SJCRH30 (cell line): ENCODE measurements at places on chromosomes 13 and 19. TPM values are rescaled to one million over a fixed set of nuclear protein-coding genes. Genes with fewer than 3 reads are reported as not detected.

DNA sequence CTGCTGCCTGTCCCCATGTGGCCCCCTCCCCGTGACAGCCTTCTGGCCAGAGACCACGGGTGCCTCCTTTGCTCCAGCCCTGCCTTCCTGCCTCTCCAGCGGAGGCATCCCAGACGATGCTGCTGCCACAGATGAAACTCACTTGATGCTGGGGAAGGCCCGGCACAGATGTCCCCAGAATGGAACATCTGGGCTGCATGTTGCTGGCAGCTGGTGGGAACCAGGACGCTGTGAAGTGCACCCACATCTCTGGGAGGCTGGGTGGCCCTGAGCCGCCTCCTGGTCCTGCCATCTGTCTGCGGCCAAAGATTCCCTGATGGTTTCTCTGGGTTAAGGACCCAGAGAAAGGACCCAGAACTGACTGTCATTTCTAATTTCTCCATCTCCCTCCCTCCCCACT, 51.9 kb upstream of the PTPRS start:
- H3K27me3 ChIP-seq = no peaks in the 10 kb centered on the region
- H3K36me3 ChIP-seq = no peaks in the 10 kb centered on the region
- no peak overlapping the region for H3K4me3 ChIP-seq
- no peak for DNase-seq
- H3K27ac ChIP-seq = no peak overlapping the region

DNA sequence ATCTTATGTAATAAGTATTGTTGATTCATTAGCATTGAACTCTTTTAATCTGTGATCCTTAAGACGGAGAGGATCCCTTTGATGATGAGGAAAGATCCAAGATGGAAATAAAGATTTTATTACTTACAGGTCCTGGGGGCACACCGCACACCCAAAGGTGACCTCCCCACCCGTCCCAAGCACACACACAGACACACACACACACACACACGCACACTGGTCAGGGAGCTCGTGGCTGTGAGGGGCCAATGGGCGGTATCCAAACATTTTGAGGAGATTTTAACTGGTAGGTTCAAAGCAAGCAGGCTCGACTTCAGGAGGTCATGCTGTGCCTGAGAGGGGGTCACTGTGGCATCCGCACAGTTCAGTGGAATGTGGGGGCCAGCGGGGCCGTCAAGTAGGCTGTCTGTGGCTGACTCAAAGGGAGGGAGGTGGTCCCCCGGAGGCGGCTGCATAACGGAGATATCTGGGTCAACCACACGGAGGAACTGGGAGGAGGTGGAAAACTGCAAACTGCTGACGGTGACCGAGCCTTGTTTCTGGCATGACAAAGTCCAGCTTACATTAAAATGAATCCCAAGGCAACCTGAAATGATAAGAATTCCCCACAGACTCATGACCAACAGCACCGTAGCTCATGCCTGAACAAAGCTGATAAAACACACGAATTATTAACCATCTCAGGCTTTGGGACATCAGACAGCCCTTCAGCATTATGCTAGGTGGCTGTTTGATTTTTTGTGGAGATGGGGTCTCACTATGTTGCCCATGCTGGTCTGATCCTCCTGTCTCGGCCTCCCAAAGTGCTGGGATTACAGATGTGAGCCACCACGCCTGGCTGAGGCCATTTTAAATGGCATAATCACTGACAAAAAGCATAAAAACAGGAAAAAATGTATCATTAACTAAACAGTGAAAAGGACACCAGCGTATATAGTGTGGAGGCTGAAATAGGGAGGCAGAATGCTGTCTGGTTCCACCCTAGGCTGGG, 20.9 kb upstream of the SIGLEC11 start:
- no peaks in the 10 kb centered on the region for H3K36me3 ChIP-seq
- no peaks in the 10 kb centered on the region for H3K27me3 ChIP-seq
- no peak overlapping the region for H3K27ac ChIP-seq
- H3K4me3 ChIP-seq = no peak overlapping the region
- H3K4me1 ChIP-seq = no peaks in the 10 kb centered on the region

- peak overlapping the region; percentile 73 for H3K27ac ChIP-seq
- peaks cover 4% of the 10 kb centered on the region; the same call in 1 of the 2 replicates for H3K4me1 ChIP-seq
Observed at GRCh38 chr19:4064149-4064495, 2.6 kb downstream of the ZBTB7A start.

GRCh38 chr13:98570929-98571372, 6.0 kb downstream of the STK24 start:
- DNase-seq = no peak
- H3K27me3 ChIP-seq = no peaks in the 10 kb centered on the region
- no peak overlapping the region for H3K4me3 ChIP-seq
- peaks cover 29% of the 10 kb centered on the region for H3K4me1 ChIP-seq

- no peak for DNase-seq
- H3K27me3 ChIP-seq = no peaks in the 10 kb centered on the region
- no peaks in the 10 kb centered on the region for H3K36me3 ChIP-seq
- H3K27ac ChIP-seq = peak overlapping the region; percentile 46; the same call in 1 of the 2 replicates
- no peak overlapping the region for H3K4me3 ChIP-seq
Observed at GRCh38 chr13:112757759-112758086, 67.9 kb downstream of the ATP11A start.

DNA sequence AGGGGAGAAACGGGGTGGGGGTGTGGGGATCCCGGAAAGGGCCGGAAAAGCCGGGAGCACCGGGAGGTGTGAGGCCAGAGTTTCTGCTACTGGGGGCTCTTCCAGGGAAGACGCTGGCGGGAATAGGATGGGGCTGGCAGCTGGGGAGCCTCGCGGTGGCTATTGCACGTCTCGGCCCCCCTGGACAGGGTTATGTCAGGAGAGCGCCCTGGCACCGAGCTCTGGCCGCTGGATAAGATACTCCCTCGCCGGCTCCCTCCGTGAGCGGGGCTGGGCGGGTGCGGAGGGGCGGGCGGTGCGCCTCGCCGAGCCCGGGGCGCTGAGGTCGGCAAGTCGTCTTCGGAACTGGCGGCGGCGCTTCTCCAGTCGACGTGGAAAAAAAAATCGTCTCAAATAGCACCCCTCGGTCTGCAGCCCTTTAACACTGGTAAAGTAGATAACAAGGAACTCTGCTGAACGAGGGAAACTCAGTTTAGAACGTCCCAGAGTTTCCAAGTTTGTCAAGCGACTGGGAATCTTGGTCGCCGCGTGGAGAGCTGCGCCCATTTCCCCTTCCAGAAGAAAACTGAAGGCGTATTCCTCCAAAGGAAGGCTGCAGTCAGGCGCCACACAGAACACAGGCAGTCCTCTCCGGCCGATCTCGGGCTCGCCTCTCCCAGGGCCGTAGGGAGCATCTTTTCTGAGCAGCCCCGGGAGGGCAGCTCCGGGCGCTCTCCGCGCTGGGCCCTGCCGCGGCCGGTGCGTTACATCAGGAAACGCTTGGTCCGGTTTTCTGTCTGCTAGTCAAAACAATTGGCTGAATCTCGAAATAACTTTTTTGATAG, 115.1 kb downstream of the KCNRG start:
- H3K4me3 ChIP-seq = no peak overlapping the region
- no peaks in the 10 kb centered on the region for H3K4me1 ChIP-seq
- H3K27me3 ChIP-seq = no peaks in the 10 kb centered on the region
- no peak for DNase-seq

DNA sequence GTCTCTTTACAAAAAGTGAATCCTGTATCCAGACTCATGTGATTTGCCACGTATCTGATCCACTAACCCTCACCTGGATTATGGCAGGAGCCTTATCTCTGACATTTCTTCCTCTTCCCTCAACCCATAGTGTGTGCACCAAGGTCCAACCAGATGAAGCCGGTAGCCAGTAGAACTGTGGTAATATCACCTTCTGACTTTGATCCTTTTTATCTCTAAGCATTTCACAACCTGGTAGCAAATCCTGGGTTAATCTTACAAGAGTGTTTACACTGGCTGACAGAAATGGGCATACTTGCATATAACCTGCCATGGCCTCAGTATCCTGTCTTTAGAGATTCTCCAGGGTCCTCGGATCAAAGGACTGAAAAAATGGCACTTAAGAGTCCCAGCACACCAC, 1.9 kb downstream of the ZNF417 start:
- H3K36me3 ChIP-seq = peaks cover 20% of the 10 kb centered on the region
- no peaks in the 10 kb centered on the region for H3K4me1 ChIP-seq
- DNase-seq = no peak
- H3K4me3 ChIP-seq = no peak overlapping the region
- H3K27me3 ChIP-seq = no peaks in the 10 kb centered on the region

GRCh38 chr19:55546011-55546410, 668 bp upstream of the SBK3 start:
- no peak for DNase-seq
- H3K4me1 ChIP-seq = peaks cover 37% of the 10 kb centered on the region

DNA sequence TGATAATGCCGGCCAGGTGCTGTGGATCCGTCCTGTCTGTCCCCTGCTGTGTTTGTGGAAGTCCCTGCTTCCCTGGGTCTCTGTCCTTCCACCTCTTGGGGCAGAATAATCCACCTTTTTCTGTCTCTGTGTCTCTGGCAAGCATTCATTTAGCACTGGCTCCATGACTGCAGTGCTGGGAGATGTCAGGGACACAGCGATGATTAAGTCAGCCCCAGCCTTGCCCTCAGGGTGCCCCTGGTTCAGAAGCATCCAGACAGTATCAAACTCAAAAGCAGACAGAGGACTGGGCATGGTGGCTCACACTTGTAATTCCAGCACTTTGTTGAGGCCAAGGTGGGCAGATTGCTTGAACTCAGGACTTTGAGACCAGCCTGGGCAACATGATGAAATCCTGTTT, 1.5 kb downstream of the HIPK4 start:
- H3K27ac ChIP-seq = no peak overlapping the region
- no peak for DNase-seq
- H3K36me3 ChIP-seq = no peaks in the 10 kb centered on the region
- H3K4me3 ChIP-seq = no peak overlapping the region

GRCh38 chr13:46210362-46211083, 1.2 kb upstream of the LRRC63 start:
- H3K36me3 ChIP-seq = no peaks in the 10 kb centered on the region
- no peak for DNase-seq
- no peak overlapping the region for H3K27ac ChIP-seq
- H3K4me1 ChIP-seq = no peaks in the 10 kb centered on the region
- H3K27me3 ChIP-seq = no peaks in the 10 kb centered on the region

GRCh38 chr13:48783695-48784230, 130.0 kb downstream of the CYSLTR2 start:
- no peaks in the 10 kb centered on the region for H3K4me1 ChIP-seq
- no peaks in the 10 kb centered on the region for H3K27me3 ChIP-seq
- H3K27ac ChIP-seq = no peak overlapping the region
- no peaks in the 10 kb centered on the region for H3K36me3 ChIP-seq

The ZNF772 gene
- 15.6 and 16.0 TPM in 2 replicates for total RNA-seq

The CACNG8 gene
- not detected in 2 replicates for total RNA-seq
